ENCODE measurements at places on chromosomes 2 and 18. TPM values are rescaled to one million over a fixed set of nuclear protein-coding genes. Genes with fewer than 3 reads are reported as not detected.

- DNase-seq, result no peak
- no peaks in the 10 kb centered on the region for H3K4me1 ChIP-seq
- H3K36me3 ChIP-seq, result no peaks in the 10 kb centered on the region
- no peaks in the 10 kb centered on the region for H3K27me3 ChIP-seq
- H3K4me3 ChIP-seq, result no peak overlapping the region
Measured at GRCh38 chr2:82968358-82968757, 1490.7 kb downstream of the SUCLG1 start.

DNA sequence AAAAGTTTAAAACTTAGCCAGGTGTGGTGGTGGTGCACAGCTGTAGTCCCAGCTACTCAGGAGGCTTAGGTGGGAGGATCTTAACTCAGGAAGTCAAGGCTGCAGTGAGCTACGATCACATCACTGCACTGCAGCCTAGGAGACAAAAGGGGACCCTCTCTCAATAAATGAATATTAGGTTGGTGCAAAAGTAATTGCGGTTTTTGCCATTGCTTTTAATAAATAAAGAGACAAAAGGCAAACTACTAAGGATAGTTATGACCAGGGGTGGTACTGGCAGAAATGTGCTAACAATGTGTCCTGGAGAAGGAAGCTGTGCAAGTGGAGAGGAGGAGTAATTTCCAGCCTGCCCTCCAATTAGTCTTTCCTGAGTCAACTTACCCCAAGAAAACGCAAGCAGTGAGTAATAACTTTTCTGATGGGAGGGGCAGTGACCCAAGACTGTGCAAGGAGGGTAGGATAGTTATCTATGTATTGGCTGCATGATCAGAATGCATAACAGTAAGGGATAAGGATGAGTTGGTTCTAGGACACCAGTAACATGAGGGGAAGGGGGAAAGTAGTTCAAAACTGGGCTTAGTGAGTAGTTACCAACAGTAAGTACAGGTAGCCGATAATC, 1.5 kb downstream of the EXOC6B start:
- H3K4me3 ChIP-seq, result no peak overlapping the region
- H3K27ac ChIP-seq, result no peak overlapping the region
- H3K36me3 ChIP-seq, result no peaks in the 10 kb centered on the region
- no peaks in the 10 kb centered on the region for H3K27me3 ChIP-seq
- no peak for DNase-seq

DNA sequence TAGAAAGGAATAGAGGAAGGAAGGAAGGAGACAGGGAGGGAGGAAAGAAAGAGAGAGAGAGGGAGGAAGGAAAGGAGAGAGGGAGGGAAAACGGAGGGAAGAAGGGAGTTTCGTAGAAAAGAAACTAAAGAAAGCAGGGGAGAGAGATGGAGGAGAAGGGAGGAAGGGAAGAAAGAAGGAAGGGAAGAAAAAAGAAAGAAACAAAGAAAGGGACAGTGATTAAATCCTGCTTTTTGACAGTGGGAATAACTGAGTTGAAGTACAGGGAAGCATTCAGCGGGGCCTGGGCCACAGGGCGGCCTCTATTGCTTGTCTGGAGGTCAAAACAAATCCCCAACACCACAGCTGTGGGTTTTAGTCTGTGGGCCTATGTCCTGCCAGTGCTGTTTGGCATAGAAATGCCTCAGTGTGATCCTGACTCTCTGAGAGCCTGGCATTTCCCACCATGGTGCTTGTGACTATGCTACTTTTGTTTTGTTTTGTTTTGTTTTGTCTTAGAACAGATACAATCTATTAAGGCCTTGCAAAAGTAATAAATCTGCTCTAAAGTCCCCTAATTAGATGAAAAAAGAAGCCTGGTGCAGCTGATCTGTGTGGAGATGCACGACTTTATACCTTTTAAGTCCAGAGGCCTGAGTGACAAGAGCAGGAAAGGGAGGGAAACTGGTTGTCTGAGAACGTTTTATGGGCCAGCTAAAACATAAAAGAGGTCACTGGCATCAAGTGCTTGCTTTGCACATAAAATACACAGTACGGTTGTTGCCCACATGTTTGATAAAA, 40.0 kb downstream of the IL1RL2 start:
- H3K4me3 ChIP-seq, result no peak overlapping the region
- H3K36me3 ChIP-seq, result no peaks in the 10 kb centered on the region
- peak overlapping the region; percentile 62 for H3K27ac ChIP-seq
- H3K4me1 ChIP-seq, result no peaks in the 10 kb centered on the region

- DNase-seq, result no peak
- H3K27ac ChIP-seq, result no peak overlapping the region
- H3K4me3 ChIP-seq, result no peak overlapping the region
- H3K36me3 ChIP-seq, result peaks cover 33% of the 10 kb centered on the region
Measured at GRCh38 chr2:208315081-208315788, 49.2 kb downstream of the PIKFYVE start.

The NCKAP5 gene
- 0.06 TPM for total RNA-seq

Data from T-cell (primary cell).